Stimulated activated CD8-positive, alpha-beta memory T cell treated with anti-CD3 and anti-CD28 coated beads, Interleukin-4, amount 100 ng/mL, for 1 hour (primary cell): ENCODE measurements at places on chromosomes 7 and 10.

- no peak for DNase-seq
Measured at GRCh38 chr10:30127120-30127541, 67.7 kb upstream of the JCAD start.

DNA sequence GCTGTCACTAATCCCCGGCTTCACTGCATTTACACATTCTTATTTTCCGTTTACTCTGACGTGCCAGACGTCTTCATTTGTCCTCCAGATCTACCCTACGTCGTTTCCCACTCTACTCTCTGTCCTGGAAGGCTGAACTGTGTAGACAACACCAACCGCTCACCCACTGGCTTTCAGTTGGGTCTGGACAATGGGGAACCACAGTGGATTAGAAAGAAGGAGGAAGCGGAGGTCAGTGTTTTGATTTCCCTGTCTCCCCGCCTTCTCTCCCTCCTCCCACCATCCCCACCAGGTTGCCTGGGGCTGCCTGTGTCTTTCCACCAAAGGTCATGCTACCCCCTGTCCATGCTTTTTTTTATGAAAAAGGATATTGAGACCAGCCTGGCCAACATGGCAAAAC is 14.0 kb upstream of the CTBP2 start:
- no peak for DNase-seq

DNA sequence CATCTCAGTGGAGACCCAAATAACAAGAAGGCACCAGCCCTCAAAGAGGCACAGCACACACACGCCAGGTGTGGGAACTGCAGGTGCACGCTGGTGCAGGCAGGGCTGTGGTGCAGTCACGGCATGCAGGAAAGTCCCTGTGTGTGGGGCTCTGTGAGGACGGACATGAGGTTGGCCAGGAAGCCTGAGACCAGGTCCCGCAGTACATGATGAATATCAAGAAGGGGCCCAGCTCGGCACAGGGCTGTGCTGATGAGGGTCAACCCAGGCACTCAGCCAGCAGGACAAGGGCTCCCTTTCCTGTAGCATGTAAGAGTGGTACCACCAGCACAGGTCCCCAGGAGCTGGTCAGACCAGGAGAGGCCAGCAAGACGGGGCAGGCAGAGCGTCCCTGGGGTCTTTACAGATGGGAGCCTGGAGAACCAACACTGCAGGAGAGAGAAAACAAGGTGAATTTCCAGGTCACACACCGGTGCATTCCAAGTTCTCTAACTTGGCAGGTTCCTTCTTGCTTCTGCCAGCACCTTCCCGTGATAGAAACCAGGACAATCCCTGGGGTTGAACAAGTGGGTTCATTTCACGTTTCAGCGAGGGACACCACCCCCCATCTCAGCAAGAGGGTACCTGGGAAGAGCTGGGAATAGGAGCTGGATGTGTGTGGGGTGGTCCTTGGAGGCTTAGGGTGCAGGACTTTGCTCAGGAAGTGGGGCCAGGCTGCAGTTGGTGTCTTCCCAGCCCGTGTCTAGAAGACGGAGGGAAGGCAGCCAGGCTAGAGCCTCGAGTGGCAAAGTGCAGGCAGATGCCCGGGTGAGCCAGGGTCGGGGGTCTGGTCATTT is 244.8 kb upstream of the TCERG1L start:
- DNase-seq, result no peak

GRCh38 chr10:11336722-11337162 is 274.7 kb downstream of the USP6NL start:
- DNase-seq, result no peak

DNA sequence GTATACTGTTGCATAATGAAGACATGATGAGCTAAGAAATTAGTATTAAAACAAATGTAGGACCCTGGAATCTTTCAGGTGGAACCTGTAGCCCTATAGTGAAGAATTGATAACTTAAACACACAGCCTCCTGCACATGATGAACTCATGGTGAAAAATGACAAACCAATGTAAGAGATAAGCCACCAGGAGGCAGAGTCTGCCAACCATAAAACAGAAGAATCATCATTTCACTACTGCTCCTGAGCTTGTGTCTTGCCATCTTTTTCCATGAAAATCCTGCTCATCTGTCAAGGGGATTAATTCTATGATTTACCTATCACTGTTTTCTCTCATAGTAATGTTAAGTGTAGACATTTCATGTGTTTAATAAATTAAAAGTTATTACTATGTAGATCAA is 363.9 kb downstream of the MALRD1 start:
- DNase-seq, result no peak

- no peak for DNase-seq
Measured at GRCh38 chr7:24192053-24192452, 91.9 kb upstream of the NPY start.

- DNase-seq, result no peak
Measured at GRCh38 chr10:30432622-30433305, 1.2 kb upstream of the MAP3K8 start.

- no peak for DNase-seq
Measured at GRCh38 chr10:119250641-119251314, 43.4 kb downstream of the GRK5 start.

DNA sequence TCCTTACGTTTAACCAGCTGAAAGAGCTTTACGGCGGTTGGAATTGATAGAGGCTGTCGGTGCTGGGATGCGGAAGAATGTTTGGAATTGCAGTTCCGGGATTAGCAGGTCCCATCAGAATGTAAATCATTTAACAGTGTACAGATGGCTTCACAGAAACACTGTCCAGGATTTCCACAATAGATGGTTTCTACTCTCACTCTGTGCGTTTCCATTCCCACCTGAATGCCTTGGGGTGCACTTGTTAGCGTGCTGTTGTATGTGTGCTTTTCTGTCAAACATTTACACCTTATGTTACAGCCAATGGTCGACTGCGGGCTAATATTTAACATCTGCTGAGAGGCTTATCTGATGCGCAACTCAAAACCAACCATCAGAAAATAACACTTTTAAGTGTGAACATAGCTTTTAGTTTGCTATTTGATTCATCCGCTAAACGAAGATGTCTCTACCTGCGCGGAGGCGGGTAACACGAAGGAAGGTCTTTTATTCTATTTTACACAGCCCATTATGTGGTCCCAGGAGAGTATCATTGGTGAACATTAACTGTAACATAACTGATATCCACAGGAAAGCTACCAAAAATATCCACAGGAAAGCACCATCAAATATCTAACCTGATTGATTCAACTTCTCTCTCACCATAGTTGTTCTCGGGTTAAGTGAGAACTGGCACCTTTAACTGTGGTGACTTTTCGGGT is 179.0 kb downstream of the PRPF18 start:
- no peak for DNase-seq

GRCh38 chr10:44435196-44435595 is 50.3 kb upstream of the CXCL12 start:
- DNase-seq, result no peak

DNA sequence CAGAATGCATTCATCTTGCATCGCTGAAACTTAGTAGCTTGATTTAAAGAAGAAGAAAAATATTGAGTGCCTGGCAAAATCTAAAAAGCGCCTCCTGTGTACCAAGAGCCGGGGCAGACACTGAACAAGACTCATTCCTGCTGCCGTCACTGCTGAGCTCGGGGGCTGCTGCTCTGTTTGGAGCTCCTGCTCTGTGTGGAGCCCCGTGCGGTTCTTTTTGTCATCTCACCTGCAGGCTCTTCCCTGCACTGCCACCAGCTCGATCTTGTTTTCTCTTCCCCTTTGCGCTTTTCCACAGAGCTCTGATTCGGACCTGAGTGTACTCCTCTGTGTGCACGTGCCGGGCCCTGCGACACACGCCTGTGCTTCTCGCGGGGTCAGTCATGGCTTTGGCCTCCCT is 462.1 kb upstream of the DPP6 start:
- DNase-seq, result no peak

DNA sequence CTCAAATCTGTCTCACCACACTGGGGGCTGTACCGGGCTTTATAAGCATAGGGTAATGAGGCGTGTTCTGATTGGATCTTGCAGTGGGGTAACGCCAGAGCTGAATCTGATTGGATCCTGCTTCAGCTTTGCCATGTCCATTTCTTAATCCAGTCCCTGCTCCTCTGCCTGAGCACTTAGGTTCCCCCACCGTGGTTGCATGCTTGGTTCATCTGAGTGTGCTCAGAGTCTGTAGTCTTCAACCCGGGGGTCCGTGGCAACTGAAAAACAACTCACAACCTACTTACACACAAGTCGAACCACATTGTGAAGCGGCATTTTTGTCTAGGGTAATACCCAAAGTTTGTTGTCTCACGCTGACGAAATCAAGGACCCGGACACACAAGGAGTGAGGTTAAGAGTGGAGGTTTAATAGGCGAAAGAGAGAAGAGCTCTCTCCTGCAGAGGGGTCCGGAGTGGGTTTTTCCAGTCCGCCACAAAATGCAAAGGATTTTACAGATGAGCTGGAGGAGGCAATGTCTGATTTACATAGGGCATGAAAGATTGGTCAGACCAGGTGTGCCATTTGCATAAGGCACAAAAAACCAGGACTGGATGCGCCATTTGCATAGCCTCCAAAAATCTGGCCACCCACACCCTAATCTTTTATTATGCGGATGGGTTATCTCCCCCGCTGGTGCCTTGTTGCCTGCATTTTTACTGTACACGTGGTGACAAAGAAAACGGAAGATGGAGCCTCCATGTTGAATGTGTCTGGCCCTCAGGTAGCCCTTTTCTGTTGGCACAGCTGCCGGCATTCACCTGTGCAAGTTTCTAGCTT is 641.8 kb upstream of the FOXK1 start:
- no peak for DNase-seq

GRCh38 chr10:48751730-48752129 is 67.1 kb downstream of the WDFY4 start:
- DNase-seq, result no peak

GRCh38 chr7:13072014-13072413 is 384.6 kb downstream of the ARL4A start:
- DNase-seq, result no peak

GRCh38 chr10:42351745-42352144 is 286.6 kb downstream of the ZNF33B start:
- DNase-seq, result no peak

GRCh38 chr10:91690996-91691676 is 58.3 kb upstream of the PPP1R3C start:
- DNase-seq, result no peak

GRCh38 chr10:34813626-34814222 is 1.4 kb downstream of the PARD3 start:
- DNase-seq, result no peak

GRCh38 chr7:132866551-132866950 is 215.3 kb downstream of the CHCHD3 start:
- DNase-seq, result no peak

- DNase-seq, result no peak
Measured at GRCh38 chr7:31938650-31939049, 131.6 kb downstream of the PDE1C start.

GRCh38 chr7:41969561-41970105 is 266.7 kb upstream of the INHBA start:
- no peak for DNase-seq

GRCh38 chr7:98365863-98366561 is 34.9 kb downstream of the BAIAP2L1 start:
- no peak for DNase-seq

DNA sequence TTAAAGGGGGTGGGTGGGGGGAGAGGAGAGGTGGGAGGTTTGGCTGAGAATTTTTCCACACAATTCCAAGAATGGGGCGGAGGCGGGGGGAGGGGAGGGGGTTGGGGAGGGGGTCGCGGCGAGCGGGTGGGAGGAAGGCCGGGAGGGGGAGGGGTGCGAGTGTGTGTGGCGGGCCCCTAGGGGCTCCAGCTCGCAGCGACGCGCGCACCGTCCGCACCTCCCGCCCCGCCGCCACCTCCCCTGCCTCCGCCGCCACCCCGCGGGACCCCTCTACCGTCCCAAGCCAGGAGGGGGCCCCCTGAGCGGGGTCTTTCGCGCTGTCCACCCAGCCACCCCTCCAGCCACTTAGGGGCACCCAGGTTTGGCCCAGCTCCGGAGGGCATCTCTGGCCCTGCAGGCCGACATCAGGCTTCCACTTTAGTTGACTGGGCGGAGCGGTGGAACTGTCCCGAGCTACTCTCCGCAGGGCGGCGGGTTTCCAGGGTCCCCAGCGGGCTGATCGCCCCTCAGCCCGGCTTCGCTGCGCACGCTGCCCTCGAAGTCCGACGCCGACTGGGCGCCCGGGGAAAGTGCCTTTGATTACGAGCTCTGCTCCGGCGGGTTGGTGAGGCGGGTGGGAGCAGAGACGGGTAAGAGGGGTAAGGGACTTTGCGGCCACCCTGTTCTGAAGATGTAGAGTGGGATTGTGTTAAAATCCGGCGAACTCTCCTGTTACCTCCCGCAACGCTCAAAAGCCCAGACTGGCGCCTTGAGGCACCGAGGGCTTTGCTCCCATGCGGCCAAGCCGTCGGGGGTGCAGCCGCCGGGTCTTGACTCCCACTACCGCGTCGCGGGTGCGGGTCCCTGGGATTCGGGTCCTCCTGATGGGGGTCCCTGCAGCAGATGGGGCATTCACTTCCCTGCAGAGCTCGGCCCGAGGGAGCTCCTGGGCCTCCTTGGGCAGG is 1.8 kb upstream of the VAX1 start:
- no peak for DNase-seq

GRCh38 chr10:51224671-51225161 is 150.4 kb downstream of the PRKG1 start:
- no peak for DNase-seq

- no peak for DNase-seq
Measured at GRCh38 chr10:89873055-89873454, 171.7 kb downstream of the KIF20B start.

- no peak for DNase-seq
Measured at GRCh38 chr7:105060437-105060836, 46.4 kb downstream of the KMT2E start.

DNA sequence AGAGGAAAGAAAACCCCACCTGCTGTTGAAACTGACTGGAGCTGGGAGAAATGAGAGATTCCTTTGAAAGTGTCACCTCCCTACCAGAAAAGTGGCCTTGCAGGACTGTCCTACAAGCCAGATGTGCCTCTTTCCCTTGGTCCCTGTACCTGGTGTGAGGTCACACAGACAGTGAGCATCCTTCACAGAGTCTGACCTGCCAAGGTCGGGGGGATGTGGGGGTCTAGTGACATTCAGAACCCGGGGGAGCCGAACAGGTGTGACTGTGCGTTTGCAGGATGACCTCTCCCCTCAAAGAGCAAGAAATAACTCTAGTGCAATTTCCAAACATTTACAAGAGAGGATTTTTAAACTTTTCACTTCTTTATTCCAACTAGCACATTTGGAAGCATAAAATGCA is 93.4 kb upstream of the ZNF479 start:
- no peak for DNase-seq

DNA sequence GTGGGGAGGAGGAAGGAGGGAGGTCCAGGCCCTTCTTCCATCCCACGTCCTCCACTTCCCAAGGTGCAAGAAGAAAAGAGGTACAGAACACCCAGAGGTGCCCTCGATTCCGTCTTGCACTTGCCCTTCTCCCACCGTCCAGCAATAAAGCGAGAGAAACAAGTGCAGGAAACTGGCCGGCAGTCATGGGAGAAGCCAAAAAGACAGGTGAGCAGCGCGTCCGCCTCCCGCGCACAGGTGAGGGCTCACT is 1.3 kb downstream of the C10orf95 start:
- DNase-seq, result no peak

- DNase-seq, result no peak
Measured at GRCh38 chr7:20470082-20470481, 139.4 kb downstream of the ITGB8 start.
